CD8-positive, alpha-beta memory T cell (primary cell): ENCODE measurements at places on chromosomes 2 and 18.

DNA sequence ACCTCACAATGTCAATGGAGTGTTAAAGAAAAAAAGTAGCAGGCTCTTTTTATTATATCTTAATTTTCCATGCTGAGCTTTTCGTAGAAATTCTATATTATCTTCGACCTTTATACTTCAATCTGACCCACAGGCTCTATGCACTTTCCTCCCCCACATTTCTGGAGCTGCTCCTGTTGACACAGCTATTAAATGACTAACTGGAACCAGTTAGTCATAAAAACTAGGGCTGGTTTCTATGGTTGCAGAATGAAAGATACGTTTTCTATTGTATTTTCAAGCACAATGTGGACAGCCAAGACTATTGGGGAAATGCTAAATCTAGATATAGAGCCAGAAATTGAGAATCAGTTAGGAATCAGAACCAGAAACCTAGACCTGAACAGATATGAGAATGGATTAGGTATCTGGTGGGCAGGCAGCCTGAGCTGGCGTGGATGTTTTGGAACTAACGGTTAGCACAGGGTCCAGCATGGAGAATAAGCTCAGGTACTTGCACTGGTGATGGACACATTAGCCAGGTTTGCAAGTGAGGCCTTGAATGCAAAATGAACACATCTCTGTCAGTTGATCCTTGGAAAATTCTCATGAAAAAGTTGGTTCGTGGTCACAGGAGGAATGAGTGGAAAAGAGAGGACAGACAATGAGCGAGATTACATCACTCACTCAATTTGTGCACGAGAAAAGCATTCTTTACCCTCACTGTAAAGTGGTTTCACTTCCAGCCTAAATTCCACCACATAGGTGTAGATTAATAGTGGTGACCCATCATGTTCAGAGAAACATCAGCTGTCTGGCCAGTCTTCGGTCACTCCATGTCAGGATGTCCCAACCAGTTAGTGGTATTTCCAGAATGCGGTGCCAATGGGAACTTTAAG, 144.6 kb upstream of the EPHA4 start:
- DNase-seq, result no peak

GRCh38 chr2:178152033-178152432, 39.8 kb downstream of the RBM45 start:
- no peak for DNase-seq

DNA sequence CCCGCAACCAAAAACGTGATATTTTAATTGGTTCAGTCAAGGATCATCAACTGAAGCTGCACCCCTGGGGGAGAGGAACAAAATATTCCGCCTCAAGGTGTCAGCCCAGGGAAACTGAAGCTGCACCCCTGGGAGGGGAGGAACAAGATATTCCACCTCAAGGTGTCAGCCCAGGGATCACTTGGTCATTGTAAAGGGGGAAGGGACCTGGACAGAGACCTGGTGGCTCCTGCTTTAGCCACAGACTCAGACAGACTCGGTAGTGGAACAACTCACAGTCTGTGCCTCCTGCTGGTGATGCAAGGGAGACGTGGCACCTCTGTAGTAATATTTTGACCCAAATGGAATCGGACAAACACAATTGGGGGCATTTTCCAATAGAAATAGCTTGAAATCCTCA, 75.1 kb downstream of the GBX2 start:
- no peak for DNase-seq

DNA sequence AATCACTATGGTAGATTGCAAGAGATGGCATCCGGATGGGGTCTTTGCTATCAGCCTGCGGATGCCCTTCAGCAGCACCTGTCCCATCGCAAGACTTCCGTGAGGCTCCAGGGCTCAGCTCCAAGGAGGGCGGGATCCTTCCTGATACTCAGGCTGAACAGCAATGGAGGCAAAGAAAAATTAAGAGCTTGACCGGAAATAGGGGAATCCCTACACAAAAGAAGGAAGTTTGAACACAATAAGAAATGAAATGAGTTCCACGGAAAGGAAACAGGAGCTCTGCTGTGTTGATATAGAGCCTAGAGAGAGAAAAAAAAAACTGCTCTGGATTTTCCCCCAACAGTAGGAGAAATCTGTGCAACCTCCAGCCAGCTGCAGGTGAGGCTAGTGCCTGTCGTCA, 91.9 kb downstream of the ARL4C start:
- no peak for DNase-seq

DNA sequence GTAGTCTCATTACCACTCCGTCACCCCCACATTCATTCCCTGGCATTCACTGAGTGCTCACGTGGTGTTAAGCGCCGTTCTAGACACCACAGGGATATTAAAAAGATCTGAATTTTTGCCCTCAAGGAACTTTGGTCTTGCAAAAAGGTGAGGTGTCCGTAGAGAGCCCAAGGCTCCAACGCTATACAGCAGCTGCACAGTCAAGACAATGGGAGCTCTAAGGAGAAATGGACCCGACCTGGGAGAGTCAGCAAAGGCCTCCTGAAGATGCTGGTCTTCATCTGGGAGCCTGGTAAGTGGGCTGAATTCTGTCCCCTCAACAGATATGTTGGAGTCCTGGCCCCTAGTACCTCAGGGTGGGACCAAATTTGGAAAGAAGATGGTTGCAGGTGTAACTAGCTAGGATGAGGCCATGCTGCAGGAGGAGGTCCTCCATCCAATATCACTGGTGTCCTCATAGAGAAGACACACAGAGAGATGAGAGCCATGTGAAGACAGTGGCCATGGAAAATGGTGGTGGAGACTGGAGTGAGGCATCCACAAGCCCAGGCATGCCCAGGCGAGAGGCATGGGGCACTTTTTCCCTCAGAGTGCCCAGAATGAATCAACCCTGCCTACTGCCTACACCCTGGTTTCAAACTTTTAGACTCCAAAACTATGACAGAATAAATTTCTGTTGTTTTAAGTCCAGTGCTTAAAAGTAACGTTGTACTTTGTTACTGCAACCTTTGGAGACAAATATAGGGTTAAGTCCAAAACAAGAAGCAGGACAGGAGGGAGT, 247.3 kb downstream of the TTC32 start:
- DNase-seq, result no peak
